ENCODE measurements at places on chromosomes 6 and 20.
A peak's percentile ranks its signal among the peaks of the same experiment; 100 is the strongest.

DNA sequence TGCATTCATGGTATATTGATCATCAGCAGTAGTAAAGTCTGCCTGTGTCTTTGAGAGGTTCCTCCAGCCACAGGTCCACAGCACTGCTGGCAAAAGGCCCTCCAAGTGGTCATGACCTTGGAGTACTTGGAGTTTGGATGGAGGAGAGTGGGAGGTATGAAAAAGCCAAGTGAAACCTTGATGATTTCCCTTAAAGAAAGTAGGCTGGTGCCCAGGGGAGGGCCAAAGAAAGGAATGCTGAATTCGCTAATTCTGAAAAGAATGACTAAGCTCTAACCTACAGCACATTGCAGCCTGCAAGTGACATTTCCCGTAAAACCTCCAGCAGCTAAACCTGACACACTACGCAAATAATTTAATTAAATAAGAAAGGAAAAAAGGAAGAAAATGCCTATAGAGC lies 223.4 kb upstream of the TAB2 start:
- peak; percentile 58 for DNase-seq

GRCh38 chr6:106192824-106193223 lies 106.7 kb downstream of the PRDM1 start:
- peak; percentile 57 for DNase-seq

- no peak for DNase-seq
Measured at GRCh38 chr20:43525021-43525420, 17.5 kb downstream of the L3MBTL1 start.

DNA sequence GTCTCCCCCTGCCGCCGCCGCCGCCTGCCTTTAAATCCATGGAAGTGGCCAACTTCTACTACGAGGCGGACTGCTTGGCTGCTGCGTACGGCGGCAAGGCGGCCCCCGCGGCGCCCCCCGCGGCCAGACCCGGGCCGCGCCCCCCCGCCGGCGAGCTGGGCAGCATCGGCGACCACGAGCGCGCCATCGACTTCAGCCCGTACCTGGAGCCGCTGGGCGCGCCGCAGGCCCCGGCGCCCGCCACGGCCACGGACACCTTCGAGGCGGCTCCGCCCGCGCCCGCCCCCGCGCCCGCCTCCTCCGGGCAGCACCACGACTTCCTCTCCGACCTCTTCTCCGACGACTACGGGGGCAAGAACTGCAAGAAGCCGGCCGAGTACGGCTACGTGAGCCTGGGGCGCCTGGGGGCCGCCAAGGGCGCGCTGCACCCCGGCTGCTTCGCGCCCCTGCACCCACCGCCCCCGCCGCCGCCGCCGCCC lies 474 bp downstream of the CEBPB start:
- peak; percentile 67 for DNase-seq

GRCh38 chr6:89244241-89244985 lies 27.3 kb upstream of the GABRR1 start:
- DNase-seq = no peak

GRCh38 chr6:90197854-90198496 lies 98.7 kb downstream of the BACH2 start:
- DNase-seq = no peak

- DNase-seq = no peak
Measured at GRCh38 chr20:10551732-10552724, 116.9 kb downstream of the SLX4IP start.

DNA sequence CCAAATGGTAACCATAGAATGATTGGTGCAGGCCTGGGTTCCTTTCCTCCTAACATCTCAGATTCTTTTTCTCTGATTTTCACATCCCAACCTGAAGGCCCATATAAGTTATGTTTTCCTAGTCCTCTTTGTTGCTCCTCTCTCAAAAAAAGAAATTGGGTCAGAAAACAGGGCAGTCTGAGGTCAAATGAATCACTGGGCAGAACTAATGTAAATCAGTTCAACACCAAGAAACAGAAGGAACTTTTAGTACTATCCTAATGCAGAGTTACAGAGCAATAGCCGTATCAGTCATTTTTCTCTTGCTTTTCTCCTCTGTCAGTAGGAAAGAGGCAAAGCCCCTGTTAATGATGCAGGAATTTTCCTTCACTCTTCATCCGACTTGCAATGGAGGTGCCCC lies 11.0 kb upstream of the TPD52L1 start:
- no peak for DNase-seq

DNA sequence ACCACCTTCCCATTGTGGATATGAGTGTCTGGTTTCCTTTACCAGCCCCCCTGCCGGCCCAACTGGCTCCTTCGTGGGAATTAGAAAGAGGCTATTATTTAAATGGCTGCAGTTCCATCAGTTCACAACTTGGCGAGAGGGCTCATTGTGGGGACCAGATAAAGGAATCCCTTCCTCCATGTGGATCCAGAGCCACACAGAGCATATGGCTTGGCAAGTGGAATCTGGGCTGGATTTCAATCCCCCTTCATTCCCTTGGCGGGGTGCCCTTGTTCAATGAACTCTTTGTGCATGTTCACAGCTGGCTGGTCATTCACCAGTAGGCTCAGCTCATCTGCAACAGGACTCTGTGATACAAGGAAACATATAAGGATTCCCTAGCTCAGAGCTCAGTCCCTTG lies 140.6 kb downstream of the OPN5 start:
- no peak for DNase-seq

GRCh38 chr6:128259029-128259724 lies 261.2 kb downstream of the PTPRK start:
- DNase-seq = no peak

GRCh38 chr6:71533939-71534379 lies 245.3 kb downstream of the OGFRL1 start:
- peak; percentile 43 for DNase-seq

GRCh38 chr6:134103006-134103405 lies 50.6 kb upstream of the SLC2A12 start:
- DNase-seq = no peak

DNA sequence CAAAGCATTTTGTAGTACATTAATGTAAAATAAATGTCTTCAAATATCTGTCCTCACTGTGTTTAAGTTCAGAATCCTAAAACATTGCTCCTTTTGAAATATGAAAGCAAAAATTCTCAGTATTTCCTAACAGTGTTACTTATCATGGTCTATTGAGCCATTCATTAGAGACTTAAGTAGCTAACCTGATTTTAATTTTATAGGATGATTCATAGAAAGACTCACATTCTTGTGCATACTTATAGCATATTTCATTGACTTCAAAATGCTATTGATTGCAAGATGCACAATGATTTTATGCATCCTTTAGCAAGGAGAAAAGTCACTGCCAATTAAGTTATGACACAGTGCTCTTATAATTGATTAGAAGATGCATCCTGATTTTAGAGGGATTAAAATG lies 85.7 kb downstream of the HIVEP1 start:
- DNase-seq = peak; percentile 31

DNA sequence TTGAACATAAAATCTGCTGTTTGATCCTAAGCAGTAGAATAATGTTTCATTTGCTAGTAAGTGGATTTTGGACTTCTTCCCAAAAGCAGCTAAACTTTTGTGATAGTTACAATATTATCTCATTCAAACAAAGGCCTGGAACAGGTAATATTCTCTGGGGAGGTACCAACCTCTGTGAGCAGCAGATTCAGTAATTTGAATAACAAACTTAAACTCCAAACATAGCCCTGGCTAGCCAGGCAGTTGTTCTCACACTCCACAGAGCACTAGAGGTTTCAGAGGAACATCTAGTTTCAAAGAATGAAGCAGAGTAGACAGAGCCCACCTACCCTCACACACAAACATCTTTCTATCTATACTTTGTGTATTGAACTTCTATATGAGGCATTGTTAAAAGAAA lies 40.9 kb downstream of the LGSN start:
- no peak for DNase-seq

DNA sequence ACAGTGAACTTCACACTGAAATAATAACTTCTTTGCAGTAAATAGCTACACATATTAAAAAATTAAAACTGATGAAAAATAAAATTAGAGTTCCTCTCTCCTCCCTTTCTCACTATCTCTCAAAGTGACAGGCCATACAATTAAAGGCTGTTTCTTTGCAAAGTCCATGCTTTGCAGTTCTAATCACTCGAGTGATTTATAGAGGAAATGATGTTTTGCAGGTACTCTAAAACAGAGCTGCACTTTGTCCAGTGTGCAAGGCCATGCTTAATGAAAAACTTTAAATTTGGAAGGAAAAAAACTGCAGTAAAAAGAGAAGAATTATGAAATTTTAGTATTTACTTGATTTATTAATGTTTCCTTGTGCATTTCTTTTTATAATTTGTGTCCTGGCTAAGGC lies 112.5 kb downstream of the GMDS start:
- DNase-seq = no peak

DNA sequence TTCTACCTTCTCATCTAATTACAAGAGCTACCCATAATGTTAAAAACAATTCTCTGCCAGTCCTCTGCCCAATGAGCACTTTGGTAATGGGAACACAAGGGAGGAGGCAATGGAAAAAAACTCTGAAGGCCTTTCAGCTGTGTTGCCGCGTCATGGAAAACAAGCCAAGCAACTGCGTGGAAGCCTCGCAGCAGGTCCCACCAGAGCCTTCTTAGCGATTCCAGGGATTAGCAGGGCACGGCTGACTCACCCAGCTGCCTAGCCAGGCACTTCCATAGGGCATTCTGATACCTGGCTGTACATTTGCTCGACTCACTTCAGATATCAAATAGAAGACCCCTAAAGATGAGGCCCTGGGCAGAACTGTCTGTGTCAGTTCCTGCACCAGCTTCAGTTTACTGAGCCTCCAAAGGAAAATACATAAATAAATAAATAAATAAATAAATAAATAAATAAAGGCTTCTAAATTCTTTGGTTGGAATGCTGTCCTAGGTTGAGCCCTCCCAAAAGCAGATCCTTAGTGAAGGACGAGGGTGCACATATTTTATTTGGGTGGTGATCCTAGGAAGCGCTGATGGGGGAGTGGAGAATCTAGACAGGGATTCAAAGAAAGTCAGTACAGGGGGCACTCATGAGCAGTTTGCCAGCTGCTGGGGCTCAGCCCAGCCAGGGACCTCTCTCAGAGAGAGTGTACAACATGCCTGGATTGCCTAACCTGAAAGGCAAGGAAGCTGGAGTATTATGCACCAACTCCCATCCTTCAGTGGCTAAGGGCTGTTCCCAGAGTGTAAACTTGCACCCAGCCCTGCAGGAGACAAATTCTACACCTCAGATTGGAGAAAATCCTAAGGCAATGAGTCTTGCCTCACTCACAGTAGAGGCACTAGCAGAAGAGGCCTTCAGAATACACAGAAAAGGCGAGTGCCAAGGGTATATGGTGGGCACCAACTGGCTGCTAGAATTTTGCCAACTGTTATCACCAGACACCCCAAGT lies 18.2 kb downstream of the SNAP25 start:
- DNase-seq = no peak

DNA sequence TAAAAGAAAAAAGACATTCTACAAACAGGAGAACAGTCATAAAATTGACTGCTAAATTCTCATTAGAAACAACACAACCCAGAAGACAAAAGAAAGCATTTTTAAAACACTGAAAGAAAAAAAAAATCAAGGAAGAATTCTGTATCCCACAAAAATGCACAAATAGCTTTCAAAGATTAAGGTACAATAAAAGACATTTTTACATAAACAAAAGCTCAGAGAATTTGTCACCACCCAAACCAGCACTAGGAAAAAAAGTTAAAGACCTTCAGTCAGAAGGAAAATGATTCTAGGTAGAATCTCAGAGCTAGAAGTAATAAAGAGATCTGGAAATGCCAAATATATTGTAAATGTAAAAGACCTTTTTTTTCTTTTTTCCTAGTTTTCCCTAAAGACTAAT lies 252.4 kb downstream of the CLIC5 start:
- DNase-seq = no peak

- no peak for DNase-seq
Measured at GRCh38 chr6:27834384-27834783, 77.8 kb downstream of the OR2B2 start.

DNA sequence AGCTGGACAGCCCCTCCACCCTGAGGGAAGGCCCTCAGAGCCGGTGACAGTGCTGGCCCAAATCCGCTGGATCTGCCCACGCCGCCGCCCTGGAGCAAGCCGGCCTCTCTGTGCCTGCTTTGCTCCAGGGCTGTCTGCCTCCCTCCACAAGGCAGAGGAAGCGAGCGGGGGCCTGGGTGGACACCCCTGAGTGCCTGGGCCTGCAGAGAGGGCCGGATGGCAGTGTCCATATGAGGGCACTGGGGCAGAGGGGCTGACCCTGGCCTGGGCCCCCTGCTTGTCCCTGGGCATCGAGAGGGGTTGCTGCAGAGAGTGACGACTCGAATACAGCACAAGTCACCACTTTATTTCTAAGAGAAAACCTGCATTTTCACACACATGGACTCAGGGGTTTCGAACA lies 348.6 kb downstream of the ZFAND3 start:
- DNase-seq = no peak

DNA sequence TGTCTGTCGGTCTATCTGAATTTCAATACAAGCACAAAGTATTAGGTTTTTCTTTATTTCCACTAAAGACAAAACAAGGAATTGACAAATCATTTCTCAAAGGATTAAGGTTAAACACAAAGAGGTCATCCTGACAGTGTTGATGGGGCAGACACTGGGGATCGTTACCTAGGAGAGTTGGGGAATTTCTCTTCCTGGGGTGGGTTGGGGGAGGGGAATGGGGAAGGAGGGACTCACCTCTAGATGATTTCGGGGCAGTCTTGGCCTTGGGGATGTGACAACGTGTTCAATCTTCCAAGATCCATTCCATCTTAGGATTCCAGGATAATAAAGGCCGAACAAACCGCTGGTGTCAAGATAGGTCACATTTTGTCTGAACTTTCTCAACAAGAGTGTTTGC lies 35.4 kb upstream of the FOXA2 start:
- no peak for DNase-seq

DNA sequence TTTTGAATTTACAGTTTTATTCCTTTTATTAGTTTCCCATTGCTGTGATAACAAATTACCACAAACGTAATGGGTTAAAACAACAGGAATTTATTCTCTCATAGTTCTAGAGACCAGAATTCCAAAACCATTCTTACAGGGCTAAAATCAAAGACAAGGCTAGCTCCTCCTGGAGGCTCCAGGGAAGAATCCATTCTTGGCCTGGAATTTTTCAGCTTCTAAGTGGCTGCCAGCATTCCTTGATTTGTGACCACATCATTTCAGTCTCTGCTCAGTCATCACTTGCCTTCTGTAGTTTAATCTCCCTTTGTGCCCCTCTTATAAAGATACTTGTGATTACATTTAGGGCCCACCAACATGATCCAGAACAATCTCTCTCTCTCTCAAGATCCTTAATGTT lies 897 bp upstream of the SEL1L2 start:
- DNase-seq = no peak

DNA sequence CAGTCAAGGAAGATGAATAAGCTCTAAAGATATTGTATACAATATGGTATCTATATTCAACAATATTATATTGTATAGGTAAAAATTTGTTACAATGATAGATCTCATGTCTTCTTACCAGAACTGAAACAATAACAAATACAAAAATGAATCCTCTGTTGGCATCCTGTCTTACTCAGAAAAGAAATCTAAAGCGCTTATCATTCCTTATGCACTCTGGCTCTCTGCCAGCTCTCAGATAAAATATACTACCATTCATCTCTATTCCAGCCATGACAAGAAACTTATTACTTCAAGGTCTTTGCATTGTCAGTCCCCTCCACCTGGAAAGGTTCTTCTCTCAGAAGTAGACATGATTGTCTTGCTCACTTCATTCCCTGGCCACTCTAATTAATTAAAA lies 138.6 kb downstream of the THEMIS start:
- DNase-seq = no peak

All from fibroblast of skin of back (primary cell).